ENCODE measurements at places on chromosomes 6 and 20. TPM values are rescaled to one million over a fixed set of nuclear protein-coding genes. Genes with fewer than 3 reads are reported as not detected.

Gene CNR1
- not detected for total RNA-seq

Gene GSTA3
- total RNA-seq: not detected

- DNase-seq: no peak
Measured at GRCh38 chr6:90449311-90449710, 137.6 kb downstream of the MAP3K7 start.

DNA sequence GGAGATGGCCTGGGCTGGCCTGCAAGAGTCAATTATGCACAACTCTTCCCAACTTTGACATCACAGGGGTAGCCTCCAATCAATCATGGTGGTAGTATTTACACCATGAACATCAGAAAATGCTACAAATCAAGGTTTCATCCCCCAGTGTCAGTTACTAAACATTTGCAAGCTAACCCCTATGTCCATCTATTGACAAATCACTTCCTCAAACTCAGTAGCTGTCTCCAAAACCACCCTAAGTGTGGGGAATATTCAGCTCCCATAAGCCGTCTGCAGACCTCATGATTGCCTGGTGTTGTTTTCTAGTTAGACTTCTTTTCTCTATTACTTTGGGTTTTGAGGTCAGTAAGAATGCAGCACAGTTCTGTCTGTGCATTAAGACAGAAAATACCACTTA is 200.8 kb upstream of the RIN2 start:
- no peak for DNase-seq

Gene GINS1
- total RNA-seq: 42.6 TPM

Gene NFS1
- 48.0 TPM for total RNA-seq

Measured in A172 (cell line).